ENCODE measurements at places on chromosomes 3 and 15.

DNA sequence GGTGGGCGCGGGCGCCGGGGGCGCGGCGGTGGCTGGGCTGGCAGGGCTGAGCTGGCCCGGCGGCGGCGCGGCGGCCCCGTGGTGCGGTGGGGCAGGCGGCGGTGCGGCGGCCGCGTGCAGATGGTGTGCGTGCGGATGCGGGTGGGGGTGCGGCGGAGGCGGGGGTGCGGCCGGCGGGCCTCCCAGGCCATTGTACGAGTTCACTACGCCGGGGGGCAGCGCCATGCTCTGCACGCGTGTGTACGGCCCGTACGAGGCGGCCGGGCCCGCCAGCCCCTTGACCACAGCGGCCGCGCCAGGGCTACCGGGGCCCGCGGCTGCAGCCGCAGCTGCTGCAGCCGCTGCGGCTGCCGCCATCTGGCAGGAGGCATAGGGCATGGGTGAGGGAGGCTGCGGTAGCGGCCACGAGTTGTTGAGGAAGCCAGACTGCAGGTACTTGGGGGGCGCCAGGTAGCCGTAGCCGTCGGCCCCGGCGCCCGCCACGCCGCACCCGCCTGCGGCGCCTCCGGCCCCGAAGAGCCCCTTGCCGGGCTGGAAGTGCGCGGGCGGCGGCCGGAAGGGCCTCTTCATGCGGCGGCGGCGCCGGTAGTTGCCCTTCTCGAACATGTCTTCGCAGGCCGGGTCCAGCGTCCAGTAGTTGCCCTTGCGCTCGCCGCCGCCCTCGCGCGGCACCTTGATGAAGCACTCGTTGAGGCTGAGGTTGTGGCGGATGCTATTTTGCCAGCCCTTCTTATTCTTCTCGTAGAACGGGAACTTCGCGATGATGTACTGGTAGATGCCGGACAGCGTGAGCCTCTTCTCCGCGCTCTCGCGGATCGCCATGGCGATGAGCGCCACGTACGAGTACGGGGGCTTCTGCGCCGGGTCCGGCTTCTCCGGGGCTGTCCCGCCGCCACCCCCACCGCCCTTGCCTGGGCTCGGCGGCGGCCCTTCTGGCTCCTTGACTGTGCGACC, 951 bp downstream of the FOXL2 start:
- H3K27ac ChIP-seq, result no peak overlapping the region
- H3K36me3 ChIP-seq, result no peaks in the 10 kb centered on the region
- no peak for DNase-seq
- H3K4me3 ChIP-seq, result peak overlapping the region; percentile 28
- peaks cover 24% of the 10 kb centered on the region for H3K4me1 ChIP-seq
- H3K27me3 ChIP-seq, result peaks cover 73% of the 10 kb centered on the region

DNA sequence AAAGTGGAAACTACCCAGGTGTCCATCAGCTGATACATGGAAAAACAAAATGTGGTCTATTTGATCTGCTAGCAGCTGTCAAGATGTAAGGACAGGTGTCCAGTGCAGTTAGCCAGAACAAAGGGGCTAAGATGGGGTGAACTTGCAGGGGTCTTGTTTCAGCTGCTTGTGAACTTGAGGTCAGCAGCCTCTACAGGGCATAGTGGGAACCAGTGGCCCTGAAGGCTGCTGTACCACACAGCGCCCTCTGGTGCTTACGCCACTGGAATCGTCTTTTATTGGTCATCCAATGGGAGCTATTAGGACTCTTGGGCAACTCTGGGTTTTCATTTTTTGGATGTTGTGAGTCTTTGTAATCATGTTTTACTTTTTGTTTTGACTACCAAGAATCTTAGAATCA, 62.2 kb upstream of the CTSH start:
- H3K27me3 ChIP-seq, result no peaks in the 10 kb centered on the region
- H3K27ac ChIP-seq, result no peak overlapping the region
- H3K4me1 ChIP-seq, result no peaks in the 10 kb centered on the region
- H3K36me3 ChIP-seq, result no peaks in the 10 kb centered on the region
- H3K4me3 ChIP-seq, result no peak overlapping the region

GRCh38 chr3:196251918-196252317, 35.6 kb downstream of the SLC51A start:
- no peak for DNase-seq
- no peak overlapping the region for H3K27ac ChIP-seq
- H3K27me3 ChIP-seq, result no peaks in the 10 kb centered on the region

- H3K27me3 ChIP-seq, result no peaks in the 10 kb centered on the region
- DNase-seq, result no peak
- no peaks in the 10 kb centered on the region for H3K36me3 ChIP-seq
- no peak overlapping the region for H3K27ac ChIP-seq
These were observed 42.3 kb downstream of the FBXO22 start for GRCh38 chr15:75945953-75946352.

GRCh38 chr3:63565220-63565619, 87.3 kb upstream of the SNTN start:
- no peak for DNase-seq
- H3K27me3 ChIP-seq, result no peaks in the 10 kb centered on the region
- H3K36me3 ChIP-seq, result no peaks in the 10 kb centered on the region
- H3K4me3 ChIP-seq, result no peak overlapping the region
- no peak overlapping the region for H3K27ac ChIP-seq
- no peaks in the 10 kb centered on the region for H3K4me1 ChIP-seq

- no peak overlapping the region for H3K27ac ChIP-seq
- H3K36me3 ChIP-seq, result peaks cover 26% of the 10 kb centered on the region
- H3K4me1 ChIP-seq, result no peaks in the 10 kb centered on the region
- no peak overlapping the region for H3K4me3 ChIP-seq
These were observed 85.6 kb downstream of the NBEAL2 start for GRCh38 chr3:47065058-47065457.

GRCh38 chr3:184361532-184361931, at the start of the genes CLCN2 and POLR2H:
Gene CLCN2, minus strand, starts transcription at chr3:184361605. Its CDS starts 126 bp downstream, at chr3:184361479.
Gene POLR2H, plus strand, starts transcription at chr3:184361710. Its CDS starts 1,783 bp downstream, at chr3:184363493.
- DNase-seq, result peak; percentile 28
- H3K27ac ChIP-seq, result peak within 1 kb of the TSS; percentile 92
- H3K4me3 ChIP-seq, result peak within 1 kb of the TSS; percentile 77
- peaks cover 42% of the 10 kb centered on the region for H3K27me3 ChIP-seq

DNA sequence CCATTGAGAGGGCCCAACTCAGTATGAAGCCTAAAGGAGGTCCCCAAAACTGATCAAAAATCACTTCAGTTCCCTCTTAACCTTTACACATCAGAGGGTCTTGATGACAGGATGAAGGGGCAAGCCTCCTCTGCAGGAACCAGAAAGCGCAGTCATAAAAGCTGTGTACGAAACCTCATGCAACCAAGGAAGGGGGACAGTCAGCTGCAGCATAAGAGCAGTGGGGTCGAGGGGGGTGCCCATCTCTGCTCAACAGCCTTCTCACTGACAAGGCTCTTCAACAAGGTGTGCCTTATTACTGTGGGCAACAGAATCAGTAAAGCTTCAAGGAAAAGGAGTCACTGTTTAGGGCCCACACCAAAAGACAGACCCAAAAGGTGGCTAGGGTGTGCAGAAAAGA, 3.9 kb downstream of the POC1A start:
- H3K27me3 ChIP-seq, result no peaks in the 10 kb centered on the region
- peaks cover 49% of the 10 kb centered on the region for H3K36me3 ChIP-seq
- no peak overlapping the region for H3K4me3 ChIP-seq
- H3K27ac ChIP-seq, result no peak overlapping the region
- peaks cover 10% of the 10 kb centered on the region for H3K4me1 ChIP-seq

GRCh38 chr3:134544316-134544715, 58.5 kb downstream of the CEP63 start:
- DNase-seq, result no peak
- H3K4me3 ChIP-seq, result no peak overlapping the region
- H3K27ac ChIP-seq, result no peak overlapping the region
- no peaks in the 10 kb centered on the region for H3K4me1 ChIP-seq

- no peak overlapping the region for H3K27ac ChIP-seq
- H3K4me3 ChIP-seq, result no peak overlapping the region
- H3K27me3 ChIP-seq, result no peaks in the 10 kb centered on the region
- H3K4me1 ChIP-seq, result peaks cover 2% of the 10 kb centered on the region
These were observed 55.0 kb downstream of the UBE2E2 start for GRCh38 chr3:23258110-23258509.

DNA sequence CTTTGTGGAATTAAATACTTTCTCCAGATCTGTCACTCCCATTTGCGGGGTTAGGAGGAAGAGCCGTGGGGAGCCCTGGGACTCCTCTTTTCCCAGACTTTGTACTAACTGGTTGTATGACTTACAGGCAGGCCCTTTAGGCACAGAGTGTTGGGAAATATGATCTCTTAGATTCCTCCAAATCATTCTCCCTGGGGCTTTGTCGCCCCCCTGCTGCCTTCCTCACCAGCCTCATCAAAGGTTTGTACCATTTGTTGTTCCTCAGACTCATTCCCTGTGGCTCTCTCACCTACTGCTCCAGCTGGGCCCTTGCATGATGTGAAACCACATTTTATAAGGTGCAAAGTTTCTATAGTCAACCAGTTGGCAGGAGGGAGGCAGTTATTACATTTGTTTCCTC, 56.4 kb downstream of the CRYGS start:
- H3K4me1 ChIP-seq, result no peaks in the 10 kb centered on the region
- H3K4me3 ChIP-seq, result no peak overlapping the region
- no peaks in the 10 kb centered on the region for H3K36me3 ChIP-seq
- no peaks in the 10 kb centered on the region for H3K27me3 ChIP-seq
- no peak for DNase-seq

DNA sequence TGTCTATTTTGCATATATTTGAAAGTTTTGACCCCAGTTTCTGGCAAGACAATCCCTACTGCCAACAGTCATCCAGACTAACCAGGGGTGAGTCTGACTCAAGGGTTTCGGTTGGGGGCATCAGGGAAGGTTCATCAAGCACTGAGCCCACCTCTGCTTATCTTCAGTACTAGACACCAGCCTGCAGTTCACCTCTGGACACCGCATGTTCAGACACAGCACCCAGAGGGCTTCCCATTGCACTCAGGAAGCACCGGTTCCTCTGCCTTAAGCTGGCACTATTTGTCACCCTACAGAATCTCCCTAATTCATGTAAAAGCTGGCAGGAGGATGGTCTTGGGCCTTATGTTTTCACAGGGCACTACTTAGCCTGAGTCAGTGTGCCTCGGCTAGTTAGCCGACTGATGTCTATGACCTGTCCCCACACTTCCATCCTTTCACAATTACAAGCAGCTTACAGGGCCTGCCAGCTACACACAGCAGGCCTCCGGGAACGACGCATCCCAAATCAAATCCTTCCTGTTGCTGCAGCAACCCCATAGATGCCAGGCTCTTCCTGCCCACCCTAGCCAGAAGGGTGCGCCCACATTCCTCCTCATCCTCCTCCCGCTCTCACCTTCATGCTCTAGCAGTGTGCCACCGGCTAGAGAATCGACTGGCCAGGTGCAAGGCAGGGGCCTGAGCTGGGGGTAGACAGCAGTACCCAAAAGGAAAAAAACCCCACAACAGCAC, 52.5 kb downstream of the SH3BP5 start:
- no peak overlapping the region for H3K4me3 ChIP-seq
- no peaks in the 10 kb centered on the region for H3K27me3 ChIP-seq
- H3K27ac ChIP-seq, result peak overlapping the region; percentile 60
- H3K36me3 ChIP-seq, result no peaks in the 10 kb centered on the region
- no peak for DNase-seq
- peaks cover 28% of the 10 kb centered on the region for H3K4me1 ChIP-seq

GRCh38 chr15:46441294-46442062, 806.6 kb downstream of the SQOR start:
- DNase-seq, result no peak
- no peak overlapping the region for H3K27ac ChIP-seq
- no peaks in the 10 kb centered on the region for H3K36me3 ChIP-seq
- no peaks in the 10 kb centered on the region for H3K4me1 ChIP-seq
- no peak overlapping the region for H3K4me3 ChIP-seq

DNA sequence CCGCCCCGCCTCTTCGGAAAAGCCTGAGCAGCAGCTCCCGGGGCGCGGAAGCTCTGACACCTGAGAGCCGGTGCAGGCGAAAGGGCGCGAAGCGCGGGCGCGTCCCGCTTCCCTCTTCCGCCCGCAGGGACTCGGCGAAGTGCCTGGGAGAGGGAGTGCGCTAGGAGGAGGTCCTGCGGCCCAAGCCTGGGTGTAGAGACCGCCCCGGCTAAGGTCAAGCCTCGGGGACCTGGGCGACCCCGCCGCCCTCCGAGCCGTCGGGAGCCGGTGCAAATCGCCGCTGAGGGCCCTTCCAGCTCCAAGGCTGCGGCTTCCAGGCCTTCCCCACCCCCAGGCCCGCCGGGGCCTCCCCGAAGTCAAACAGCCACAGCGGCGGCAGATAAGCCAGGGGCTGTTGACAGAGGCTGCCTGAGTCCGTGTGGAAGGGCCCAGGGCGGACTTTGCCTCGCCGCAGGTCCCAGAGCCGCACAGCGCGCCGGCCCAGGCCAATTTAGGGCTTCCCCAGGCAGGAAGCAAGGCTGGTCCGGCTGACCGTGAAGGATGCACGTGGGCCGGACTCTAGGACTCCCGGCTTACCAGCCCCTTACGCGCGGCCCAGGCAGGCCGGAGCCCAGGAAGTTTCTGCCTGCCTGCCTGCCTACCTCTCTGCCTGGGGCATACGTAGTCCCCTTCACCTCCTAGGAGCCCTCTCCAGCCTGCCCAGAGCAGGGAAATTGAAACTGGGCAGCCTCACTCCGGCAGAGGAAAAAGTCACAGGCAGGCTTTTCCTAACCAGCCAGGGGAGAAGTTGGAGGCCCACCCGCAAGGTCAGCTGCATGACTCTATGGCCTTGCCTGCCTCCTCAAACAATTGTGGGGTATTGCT, 2.3 kb downstream of the ITPKA start:
- H3K27ac ChIP-seq, result no peak overlapping the region
- DNase-seq, result no peak
- H3K4me3 ChIP-seq, result peak overlapping the region; percentile 34
- H3K4me1 ChIP-seq, result peaks cover 32% of the 10 kb centered on the region
- no peaks in the 10 kb centered on the region for H3K36me3 ChIP-seq

DNA sequence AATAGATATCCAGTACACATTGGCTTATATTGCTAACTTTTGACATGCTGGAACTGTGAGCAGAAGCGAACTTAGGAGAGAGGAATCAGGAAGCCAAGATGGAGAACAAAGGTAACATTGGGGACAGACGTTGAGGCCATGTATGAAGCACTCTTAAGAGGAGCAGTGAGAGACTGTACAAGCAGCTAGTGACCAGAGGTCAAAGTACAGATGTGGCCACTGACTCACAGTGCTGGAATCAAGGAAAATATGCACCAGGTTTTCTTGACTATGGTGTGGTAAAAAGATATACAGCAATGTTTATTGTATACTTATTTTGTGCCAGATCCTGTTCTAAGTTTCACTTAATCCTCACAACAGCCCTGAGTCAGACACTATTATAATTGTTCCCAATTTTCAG, 2.0 kb upstream of the IL20RB start:
- no peaks in the 10 kb centered on the region for H3K27me3 ChIP-seq
- no peak overlapping the region for H3K27ac ChIP-seq
- no peak for DNase-seq
- no peak overlapping the region for H3K4me3 ChIP-seq

DNA sequence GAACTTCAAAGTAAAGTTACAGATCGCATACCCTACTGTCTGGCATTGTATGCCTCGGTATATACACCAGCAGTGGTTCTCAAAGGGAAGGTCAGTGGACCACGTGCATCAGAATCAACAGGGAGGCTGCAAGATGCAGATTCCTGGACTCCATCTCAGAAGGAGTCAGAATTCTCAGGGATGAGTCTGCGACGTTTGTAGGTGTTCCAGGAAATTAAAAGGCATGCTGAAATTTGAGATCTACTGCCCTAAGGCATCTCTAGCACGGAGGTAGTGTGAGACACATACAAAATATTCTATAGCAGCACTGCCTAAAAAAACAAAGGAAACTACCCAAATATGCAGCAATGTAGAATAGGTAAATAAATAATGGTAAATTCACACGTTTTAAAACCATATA, 136.8 kb upstream of the BNIP2 start:
- no peaks in the 10 kb centered on the region for H3K36me3 ChIP-seq
- no peaks in the 10 kb centered on the region for H3K27me3 ChIP-seq
- no peak overlapping the region for H3K27ac ChIP-seq
- H3K4me3 ChIP-seq, result no peak overlapping the region
- H3K4me1 ChIP-seq, result no peaks in the 10 kb centered on the region
- DNase-seq, result no peak
